ENCODE measurements at places on chromosomes 2 and 18.

GRCh38 chr2:67516899-67517530 is 119.9 kb downstream of the ETAA1 start:
- no peak for DNase-seq

- no peak for DNase-seq
These were observed 151.2 kb downstream of the PRPF40A start for GRCh38 chr2:152565884-152566727.

- no peak for DNase-seq
These were observed 8.6 kb upstream of the NCOA1 start for GRCh38 chr2:24482251-24482971.

GRCh38 chr2:133364636-133365035 is 203.6 kb downstream of the NCKAP5 start:
- no peak for DNase-seq

DNA sequence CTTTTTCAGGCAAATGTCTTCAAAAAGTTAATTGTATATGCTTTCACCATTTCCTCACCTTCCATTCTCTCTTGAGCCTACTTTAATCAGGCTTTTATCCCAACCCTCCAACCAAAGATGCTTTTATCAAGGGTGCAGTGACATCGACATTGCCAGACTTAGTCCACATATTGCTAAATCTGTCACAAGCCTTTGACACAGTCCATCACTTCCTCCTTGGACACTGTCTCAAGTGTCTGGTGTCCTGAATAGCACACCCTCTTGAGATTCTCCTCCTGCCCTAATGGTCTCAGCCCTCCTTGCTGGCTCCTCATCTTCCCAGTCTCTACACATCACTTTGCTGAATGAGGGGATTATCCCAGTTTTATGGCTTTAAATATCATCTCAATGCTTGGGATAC is 147.5 kb upstream of the SLC39A10 start:
- DNase-seq = no peak

DNA sequence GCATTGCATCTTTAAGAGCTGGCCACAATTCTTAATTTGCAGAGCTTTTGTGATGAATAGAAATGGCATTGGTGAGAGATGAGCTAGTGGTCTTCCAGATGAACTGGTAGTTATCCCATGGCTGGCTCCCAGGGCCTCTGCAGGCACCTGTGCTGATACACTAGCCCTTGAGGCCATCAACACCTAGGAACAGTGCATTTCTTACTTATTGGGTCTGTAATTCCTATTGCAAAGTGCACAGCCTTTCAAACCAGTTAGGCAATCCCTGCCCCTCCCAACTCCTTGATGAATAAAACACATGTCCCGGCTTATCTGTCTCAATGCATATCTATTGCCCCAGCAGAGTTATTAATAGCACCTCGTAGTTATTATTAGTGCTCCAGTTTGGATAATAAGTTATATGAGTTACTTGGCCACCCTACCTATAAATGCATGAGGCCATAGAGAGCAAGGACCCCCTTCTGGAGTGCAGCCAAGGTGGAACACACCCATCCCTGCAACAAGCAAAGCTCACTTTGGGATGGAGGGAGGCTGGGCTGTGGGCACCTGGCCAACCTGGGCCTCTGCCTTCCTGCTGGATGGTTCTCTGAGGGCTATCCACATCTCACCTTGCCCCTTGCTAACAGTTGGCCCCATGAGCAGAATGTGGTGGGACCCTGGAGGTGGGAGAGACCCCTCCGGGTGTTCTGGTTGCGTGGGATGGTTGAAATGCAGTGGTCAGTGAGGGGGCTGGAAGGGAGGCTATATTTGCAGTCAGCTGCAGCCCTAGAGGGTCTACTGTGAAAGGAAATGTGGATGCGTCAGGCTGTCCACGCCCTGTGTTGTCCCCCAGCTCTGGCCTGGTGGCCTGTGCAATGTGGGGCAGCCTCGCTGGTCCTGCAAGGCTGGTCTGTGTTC is 455.9 kb upstream of the HS6ST1 start:
- DNase-seq = no peak

GRCh38 chr2:216482640-216483039 is 16.0 kb upstream of the RPL37A start:
- no peak for DNase-seq

DNA sequence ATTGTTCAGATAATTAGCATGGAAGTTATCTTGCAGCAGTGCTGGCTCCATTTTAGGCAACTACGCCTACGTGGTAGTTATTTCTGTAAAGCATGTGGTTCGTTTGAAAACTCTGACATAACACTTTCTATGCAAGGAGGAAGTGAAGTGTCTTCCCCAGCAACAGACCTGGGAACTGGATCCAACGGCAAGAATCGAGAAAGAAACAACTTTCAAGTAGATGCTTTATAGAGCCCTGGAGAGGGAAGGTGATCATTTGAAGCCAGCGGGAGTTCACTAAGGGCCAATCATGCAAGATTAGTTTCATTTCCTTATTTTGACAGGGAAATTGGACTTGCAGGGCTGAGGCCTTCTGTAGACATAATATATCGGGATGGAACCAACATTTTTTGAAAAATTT is 218.3 kb downstream of the ACKR3 start:
- no peak for DNase-seq

GRCh38 chr2:165305391-165306096 is 66.3 kb downstream of the SCN2A start:
- DNase-seq = no peak

GRCh38 chr2:24842081-24843050 is 49.1 kb downstream of the CENPO start:
- no peak for DNase-seq

- no peak for DNase-seq
These were observed 98.2 kb upstream of the FHL2 start for GRCh38 chr2:105497094-105497493.

DNA sequence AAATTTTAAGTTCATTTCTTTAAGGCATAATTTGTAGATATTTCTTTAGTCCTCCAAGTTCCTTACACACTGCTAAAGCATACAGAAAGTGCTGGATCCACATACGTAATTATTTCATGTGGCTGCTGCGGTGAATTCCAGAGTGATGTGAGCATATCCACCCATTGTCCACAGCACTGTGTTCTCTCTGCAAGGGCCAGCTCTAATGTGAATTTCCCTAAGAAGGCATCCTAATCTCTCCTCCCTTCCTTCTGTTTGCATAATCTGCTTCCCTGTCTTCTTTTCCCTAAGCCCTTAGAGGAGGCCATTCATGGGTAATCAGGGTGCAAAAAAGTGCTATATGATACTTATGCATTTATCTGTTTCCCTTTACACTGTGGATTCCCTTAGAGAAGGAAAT is 57.2 kb downstream of the COBLL1 start:
- DNase-seq = no peak
